Activated T-helper 2 cell treated with anti-CD3 and anti-CD28 coated beads, Interferon-gamma antibody, Interleukin-2, Interleukin-4, amounts not matched to agents 10 μg/mL and 5 μg/mL and 100 μg/mL, durations not matched to agents 14 hours and 24 hours and 36 hours (primary cell): ENCODE measurements at places on chromosomes 11 and 22.

DNA sequence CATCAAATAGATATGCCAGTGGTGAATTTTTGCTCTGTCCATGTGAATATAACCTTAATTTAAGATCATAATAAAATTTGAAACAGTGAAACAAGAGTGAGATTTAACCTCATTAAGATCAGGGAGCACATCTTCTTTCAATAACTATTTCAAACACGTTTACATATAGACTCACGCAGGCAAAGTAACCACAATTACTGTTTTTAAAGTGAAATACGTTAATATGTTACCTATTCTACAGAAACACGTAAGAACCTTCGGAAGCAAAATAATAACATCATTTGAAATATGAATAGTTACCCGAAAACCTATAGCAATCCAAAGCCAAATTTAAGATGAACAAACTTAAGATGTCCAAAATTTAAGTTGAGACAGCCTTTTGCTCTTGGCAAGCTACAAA lies 136.2 kb upstream of the ZC3H12C start:
- no peak for DNase-seq

DNA sequence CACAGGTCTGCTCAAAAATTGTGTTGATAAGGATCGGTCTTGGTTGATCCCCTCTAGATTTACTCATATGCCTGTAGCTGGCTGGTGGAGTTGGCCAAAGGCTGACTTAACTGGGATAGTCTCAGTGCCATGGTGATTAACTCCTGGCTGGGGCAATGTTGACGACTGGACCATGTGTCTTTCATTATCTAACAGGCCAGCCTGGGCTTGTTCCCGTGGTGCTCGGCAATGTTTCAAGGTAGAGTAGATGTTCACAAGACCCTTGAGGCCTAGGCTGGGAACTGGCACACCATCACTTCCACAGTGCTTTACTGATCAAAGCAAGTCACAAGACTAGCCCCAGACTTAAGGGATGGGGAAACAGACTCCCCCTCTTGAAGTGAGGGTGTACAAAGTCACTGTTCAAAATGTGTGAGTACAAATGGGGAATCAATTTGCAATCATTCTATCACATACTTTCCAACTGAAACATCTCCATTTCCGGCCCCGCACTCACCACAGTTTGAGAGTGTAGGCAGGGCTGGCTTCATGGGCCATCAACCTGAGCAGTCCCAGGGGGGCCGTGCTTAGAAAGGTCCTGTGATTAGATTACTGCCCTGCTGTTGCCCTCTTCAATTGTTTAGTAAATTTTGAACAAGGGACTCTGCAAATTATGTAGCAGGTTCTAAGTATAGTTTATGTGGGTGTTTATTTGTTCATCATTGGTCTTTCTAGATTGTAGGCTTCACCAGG lies 240.8 kb downstream of the NELL1 start:
- DNase-seq = no peak

DNA sequence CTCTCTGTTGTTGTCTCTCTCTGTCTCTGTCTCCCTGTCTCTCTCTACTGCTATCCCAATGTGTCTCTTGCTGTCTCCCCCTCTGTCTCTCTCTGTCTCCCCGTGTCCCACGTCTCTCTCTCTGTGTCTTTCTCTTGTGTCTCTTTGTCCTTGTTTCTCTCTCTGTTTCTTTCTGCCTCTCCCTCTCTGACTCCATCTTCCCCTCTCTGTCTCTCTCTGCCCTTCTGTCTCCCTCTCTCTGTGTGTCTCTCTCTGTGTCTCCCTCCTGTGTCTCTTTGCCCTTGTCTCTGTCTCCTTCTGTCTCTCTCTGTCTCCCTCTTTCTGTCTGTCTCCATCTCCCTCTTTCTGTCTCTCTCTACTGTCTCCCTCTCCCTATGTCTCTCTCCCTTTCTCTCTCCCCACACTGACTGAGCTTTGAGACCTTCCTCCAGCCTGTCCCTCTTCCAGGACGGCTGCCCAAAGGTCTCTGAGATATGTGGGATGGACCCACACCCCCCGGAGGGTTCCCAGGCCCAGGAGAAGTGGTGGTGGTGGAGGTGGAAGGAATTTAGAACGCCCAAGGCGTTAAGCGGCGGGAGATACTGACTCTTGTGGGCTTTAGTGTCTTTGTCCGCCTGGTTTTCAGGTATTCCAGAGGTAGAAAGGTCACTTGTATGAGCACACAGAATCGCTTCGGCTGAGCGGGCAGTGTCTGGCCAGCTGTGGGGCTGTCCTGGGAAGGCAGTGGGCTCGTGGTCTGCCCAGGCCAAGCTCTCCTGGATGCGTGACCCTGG lies 65.5 kb upstream of the CCND1 start:
- no peak for DNase-seq

- no peak for DNase-seq
Measured at GRCh38 chr11:2127482-2128129, 11.6 kb downstream of the IGF2 start.

DNA sequence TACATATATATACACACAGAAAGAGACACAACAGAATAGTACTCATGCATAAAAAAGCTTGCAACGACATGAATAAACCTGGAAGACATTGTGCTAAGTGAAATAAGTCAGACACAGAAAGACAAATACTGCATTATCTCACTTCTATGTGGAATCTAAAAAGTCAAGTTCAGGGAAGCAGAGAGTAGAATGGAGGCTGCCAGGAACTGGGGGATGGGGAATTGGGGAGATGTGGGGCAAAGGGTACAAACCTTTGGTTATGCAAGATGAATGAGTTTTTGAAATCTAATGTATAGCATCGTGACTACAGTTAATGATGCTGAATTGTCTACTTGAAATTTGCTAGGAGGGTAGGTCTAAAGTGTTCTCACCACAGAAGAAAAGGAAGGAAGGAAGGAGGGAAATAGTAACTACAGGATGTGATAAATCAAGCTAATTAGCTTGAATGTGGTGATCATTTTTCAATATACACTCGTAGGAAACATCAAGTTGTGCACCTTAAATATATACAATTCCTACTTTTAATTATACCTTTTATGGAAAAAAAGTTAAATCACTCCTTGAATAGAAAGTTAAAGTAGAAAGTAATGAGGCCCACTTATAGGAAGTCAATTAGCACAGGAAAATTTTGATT lies 33.8 kb downstream of the MMP13 start:
- DNase-seq = no peak

GRCh38 chr22:19984851-19985811 lies 31.5 kb downstream of the ARVCF start:
- DNase-seq = no peak

DNA sequence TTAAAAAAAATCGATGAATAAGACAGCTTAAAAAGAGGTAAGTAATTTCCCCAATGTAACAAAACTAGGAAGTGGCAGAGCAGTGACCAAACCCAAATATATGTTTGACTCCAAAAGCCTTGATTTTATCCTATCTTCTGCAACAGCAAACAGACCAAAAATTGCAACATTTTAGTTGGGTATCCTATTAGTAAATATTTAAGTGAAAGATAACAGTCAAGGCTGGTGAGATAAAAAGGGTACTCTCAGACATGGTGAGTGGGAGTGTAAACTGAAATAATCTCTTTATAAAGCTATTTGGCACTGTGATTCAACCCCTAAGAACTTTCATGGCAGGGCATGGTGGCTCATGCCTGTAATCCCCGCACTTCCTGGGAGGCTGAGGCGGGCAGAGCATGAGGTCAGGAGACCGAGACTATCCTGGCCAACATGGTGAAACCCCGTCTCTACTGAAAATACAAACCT lies 1.9 kb upstream of the RDX start:
- DNase-seq = no peak

- DNase-seq = no peak
Measured at GRCh38 chr11:43404406-43404805, 45.7 kb downstream of the TTC17 start.

DNA sequence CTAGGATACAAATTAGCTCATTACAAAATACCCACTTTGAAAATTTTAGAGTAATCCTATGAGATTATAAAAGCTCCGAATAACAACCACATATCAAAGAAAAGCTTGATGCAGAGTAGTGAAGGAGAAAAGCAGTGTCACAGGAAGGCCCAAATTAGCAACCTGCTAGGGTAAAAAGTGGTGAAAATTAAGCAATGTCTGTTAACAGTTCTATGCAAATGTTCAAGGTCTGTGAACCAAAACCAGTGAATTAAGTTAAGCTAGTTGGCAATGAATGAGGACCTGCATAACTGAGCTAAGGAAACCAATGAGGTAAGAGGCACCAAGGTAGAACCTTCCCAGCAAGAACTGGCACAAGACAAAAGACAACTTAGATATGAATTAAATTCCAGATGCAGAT lies 29.6 kb downstream of the PRDM10 start:
- no peak for DNase-seq

GRCh38 chr22:27046086-27046485 lies 388.7 kb downstream of the MIAT start:
- DNase-seq = no peak

DNA sequence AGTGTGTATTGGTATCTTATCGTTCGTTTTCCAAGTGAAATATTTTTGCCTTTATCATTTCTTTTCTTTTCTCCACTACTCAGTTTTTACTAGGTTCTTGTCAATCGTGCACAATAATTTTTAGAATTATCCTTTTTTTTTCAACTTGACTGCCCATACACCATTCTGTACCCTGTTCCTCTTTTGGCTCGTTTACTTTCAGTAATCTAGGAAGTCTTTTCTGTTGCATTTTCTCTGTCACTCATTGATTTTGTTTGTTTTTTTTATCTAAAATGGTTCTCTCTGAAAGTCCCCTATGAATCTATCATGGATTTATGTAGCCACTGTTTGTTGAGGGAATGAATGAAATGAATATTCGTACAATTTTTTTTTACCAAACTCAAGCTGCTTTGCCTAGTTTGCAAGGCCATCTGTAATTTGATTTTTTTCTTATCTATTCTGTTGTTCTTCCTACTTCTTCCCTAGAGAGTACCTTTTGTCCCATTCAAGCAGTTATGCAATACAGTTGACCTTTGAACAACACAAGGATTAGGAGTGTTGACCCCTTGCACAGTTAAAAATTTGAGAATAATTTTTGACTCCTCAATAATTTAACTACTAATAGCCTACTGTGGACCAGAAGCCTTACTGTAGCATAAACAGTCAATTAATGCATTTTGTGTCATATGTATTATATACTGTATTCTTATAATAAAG lies 166.3 kb downstream of the TMEM135 start:
- DNase-seq = no peak

DNA sequence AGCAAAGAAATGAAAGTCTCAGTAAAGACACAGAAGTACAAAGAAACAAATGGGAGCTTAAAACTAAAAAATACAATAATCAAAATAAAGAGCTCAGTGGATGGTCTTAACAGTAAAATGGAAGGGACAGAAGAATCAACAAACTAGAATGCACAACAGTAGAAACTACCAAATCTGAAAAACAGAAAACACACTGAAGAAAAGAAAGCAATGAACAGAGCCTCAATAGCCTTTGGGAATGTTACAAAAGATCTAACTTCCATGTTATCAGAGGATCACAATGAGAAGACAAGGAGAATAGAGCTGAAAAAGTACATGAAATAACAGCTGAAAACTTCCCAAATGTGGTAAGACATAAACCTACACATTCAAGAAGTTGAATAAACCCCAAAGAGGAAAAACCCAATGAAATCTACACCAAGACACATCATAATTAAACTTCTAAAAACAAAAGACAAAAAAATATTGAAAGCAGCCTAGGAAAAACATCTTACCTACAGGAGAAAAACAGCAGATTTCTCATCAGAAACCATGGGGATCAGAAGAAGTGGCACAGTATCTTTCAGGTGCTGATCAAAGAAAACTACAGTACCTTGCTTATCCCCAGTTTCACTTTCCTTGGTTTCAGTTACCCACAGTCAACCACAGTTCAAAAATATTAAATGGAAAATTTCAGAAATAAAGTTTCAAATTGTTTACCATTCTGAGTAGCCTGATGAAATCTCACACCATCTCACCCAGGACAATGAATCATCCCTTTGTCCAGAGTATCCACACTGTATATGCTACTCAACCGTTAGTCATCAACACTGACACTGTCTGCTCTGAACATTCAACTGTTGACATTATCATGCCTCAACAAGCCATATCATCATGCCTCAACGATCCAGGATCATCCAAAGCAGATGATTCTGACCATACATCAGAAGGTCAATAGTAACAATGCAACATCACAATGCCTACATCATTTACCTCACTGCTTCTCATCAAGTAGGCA lies 22.2 kb downstream of the RRAS2 start:
- DNase-seq = no peak

DNA sequence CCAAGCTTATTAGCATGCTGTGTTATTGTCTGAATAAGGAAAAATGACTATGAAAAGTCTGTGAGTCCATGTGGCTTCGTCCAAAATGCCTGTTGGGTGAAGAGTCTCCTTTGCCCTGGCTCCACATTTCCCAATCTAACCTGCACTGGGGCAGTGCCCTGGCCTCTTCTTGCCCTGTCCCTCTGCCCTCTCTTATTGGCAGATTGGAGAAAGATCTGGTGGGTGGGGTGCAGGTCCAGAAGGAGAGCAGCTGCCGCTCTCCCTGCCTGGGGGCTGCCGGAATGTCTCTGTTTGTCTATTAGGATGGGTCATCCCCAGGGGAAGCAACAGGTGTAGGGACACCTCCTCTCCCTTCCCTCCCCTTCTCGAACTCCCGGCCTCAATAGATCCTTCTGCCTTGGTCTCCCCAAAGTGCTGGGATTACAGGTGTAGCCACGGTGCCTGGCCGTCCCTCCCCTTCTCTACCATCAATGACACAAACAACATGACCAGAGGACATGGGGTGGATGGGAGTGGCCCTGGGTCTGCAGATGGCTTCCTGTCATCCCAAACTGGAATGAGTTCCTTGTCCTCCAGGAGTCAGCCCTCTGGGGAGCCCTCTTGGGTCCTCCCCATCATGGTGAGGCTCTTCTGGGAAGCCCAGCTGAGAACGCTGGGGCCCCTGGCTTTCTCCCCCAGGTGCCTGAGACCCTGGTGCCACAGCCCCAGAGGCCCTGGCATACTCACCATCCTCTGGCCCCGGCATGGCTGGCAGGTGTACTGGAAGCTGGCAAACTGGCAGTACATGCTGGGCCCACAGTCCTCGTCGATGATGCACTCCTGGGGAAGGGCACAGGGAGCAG lies 40.5 kb downstream of the DKK3 start:
- no peak for DNase-seq

- DNase-seq = no peak
Measured at GRCh38 chr11:92236856-92237255, 12.2 kb downstream of the FAT3 start.

DNA sequence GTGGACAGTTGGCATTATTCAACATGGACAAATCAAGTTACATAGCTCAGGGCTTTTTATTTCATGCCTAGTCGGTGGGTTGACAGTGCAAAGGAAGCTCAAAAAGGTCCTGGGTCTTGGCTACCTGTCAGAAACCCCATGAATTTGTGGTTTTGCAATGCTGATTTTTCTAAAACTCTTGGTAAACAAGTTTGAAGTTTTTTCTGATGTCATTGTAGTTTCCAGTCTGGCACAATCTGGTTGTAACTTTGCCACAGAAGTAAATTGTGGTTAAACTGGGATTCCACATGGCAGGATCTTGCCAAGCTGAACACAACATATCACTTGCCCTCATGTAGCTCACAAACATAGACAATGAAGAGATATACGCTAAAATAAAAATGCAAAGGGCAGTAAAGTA lies 100.8 kb downstream of the EHF start:
- DNase-seq = no peak

DNA sequence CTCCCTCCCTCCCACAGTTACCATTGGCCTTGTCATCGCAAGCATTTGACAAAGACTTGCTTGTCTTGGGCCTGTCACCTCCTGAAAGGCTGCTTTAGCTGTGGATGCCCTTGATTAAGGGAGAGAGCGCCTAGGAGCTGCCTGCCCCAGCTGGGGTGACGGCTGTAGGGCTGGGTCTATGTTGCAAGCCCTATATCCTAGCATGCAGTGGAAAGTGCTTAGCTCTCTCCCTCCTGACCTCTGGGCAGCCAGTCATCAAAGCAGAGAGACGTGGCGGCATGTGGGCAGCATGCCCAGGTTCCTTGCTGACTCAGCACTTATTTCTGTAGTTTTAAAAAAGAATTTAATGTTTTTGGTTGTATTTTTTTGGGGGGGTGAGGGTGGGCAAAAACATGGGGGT lies 75.9 kb downstream of the BARX2 start:
- DNase-seq = no peak
